Osteocyte (in vitro differentiated cells): ENCODE measurements at places on chromosomes 4 and X. TPM values are rescaled to one million over a fixed set of nuclear protein-coding genes. Genes with fewer than 3 reads are reported as not detected.

WDR17 gene
- total RNA-seq: 0.44 and 0.67 TPM in 2 replicates

SLC2A9 gene
- 0.31 and 0.43 TPM in 2 replicates for total RNA-seq

CEP44 gene
- total RNA-seq: 12.0 and 14.1 TPM in 2 replicates

PTTG2 gene
- not detected in 2 replicates for total RNA-seq

ARHGAP6 gene
- 3.5 and 4.2 TPM in 2 replicates for total RNA-seq

ALAS2 gene
- total RNA-seq: not detected in 2 replicates

DNA sequence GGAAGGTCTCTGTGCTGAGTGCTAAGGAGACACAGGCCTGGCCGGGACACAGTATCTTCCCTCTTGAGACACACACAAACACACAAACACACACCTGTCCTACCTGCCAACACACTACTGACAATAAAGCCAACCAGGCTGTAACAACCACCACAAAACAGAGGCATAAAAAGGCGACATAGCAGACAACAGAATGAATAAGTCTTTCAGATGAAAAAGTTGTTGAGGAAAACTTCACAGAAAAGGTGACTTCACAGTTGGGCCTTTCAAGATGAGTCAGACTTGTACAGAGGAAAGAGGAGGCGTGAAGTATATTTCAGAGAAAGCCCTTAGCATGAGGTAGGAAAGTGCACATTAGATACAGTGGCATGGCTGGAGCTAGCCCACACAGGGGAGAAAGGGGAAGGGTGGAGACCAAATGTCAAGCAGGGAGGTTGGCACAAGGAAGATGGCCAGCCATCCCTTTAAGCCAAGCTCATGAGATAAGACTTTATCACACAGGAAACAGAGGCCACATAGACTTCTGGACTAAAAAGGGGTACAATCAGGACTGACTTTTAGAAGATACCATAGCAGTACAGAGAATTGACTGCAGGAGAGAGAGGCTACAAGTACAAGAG is 54.0 kb downstream of the SLC9A7 start:
- H3K27me3 ChIP-seq: peaks cover 18% of the 10 kb centered on the region
- DNase-seq: no peak
- no peaks in the 10 kb centered on the region for H3K4me1 ChIP-seq
- no peak overlapping the region for H3K27ac ChIP-seq
- H3K36me3 ChIP-seq: no peaks in the 10 kb centered on the region

GRCh38 chr4:128653527-128654444 is 155.7 kb upstream of the JADE1 start:
- H3K4me3 ChIP-seq: no peak overlapping the region
- no peak overlapping the region for H3K27ac ChIP-seq
- no peaks in the 10 kb centered on the region for H3K36me3 ChIP-seq
- DNase-seq: no peak
- H3K4me1 ChIP-seq: peaks cover 5% of the 10 kb centered on the region

- peaks cover 2% of the 10 kb centered on the region for H3K36me3 ChIP-seq
- H3K27ac ChIP-seq: no peak overlapping the region
- DNase-seq: peak; percentile 44
- no peaks in the 10 kb centered on the region for H3K4me1 ChIP-seq
- no peaks in the 10 kb centered on the region for H3K27me3 ChIP-seq
- H3K4me3 ChIP-seq: no peak overlapping the region
These were observed 21.9 kb downstream of the RASL11B start for GRCh38 chr4:52883707-52884669.

GRCh38 chrX:37776987-37777325 is 2.9 kb upstream of the CYBB start:
- no peaks in the 10 kb centered on the region for H3K36me3 ChIP-seq
- DNase-seq: no peak
- H3K27ac ChIP-seq: no peak overlapping the region
- peaks cover 4% of the 10 kb centered on the region for H3K27me3 ChIP-seq
- H3K4me1 ChIP-seq: no peaks in the 10 kb centered on the region

- H3K4me3 ChIP-seq: no peak overlapping the region
- H3K36me3 ChIP-seq: no peaks in the 10 kb centered on the region
- peaks cover 32% of the 10 kb centered on the region for H3K27me3 ChIP-seq
These were observed 42.0 kb downstream of the AREG start for GRCh38 chr4:74486905-74487304.

GRCh38 chr4:152559641-152560040 is 23.7 kb upstream of the FBXW7 start:
- no peaks in the 10 kb centered on the region for H3K4me1 ChIP-seq
- H3K27ac ChIP-seq: no peak overlapping the region
- no peak overlapping the region for H3K4me3 ChIP-seq
- DNase-seq: no peak

- H3K4me3 ChIP-seq: no peak overlapping the region
- no peaks in the 10 kb centered on the region for H3K27me3 ChIP-seq
- peaks cover 69% of the 10 kb centered on the region for H3K4me1 ChIP-seq
- no peaks in the 10 kb centered on the region for H3K36me3 ChIP-seq
- DNase-seq: no peak
- no peak overlapping the region for H3K27ac ChIP-seq
These were observed 343.9 kb upstream of the NOCT start for GRCh38 chr4:138671606-138672084.

- no peaks in the 10 kb centered on the region for H3K27me3 ChIP-seq
- no peak overlapping the region for H3K4me3 ChIP-seq
- H3K27ac ChIP-seq: no peak overlapping the region
- no peaks in the 10 kb centered on the region for H3K4me1 ChIP-seq
These were observed 207.3 kb downstream of the MID1IP1 start for GRCh38 chrX:39008549-39008948.

GRCh38 chr4:175238827-175239517 is 320.8 kb downstream of the ADAM29 start:
- no peaks in the 10 kb centered on the region for H3K27me3 ChIP-seq
- DNase-seq: no peak
- H3K36me3 ChIP-seq: no peaks in the 10 kb centered on the region
- no peak overlapping the region for H3K4me3 ChIP-seq
- H3K27ac ChIP-seq: no peak overlapping the region

- H3K27me3 ChIP-seq: no peaks in the 10 kb centered on the region
- no peaks in the 10 kb centered on the region for H3K36me3 ChIP-seq
These were observed 49.4 kb upstream of the PRR32 start for GRCh38 chrX:126770179-126770578.

DNA sequence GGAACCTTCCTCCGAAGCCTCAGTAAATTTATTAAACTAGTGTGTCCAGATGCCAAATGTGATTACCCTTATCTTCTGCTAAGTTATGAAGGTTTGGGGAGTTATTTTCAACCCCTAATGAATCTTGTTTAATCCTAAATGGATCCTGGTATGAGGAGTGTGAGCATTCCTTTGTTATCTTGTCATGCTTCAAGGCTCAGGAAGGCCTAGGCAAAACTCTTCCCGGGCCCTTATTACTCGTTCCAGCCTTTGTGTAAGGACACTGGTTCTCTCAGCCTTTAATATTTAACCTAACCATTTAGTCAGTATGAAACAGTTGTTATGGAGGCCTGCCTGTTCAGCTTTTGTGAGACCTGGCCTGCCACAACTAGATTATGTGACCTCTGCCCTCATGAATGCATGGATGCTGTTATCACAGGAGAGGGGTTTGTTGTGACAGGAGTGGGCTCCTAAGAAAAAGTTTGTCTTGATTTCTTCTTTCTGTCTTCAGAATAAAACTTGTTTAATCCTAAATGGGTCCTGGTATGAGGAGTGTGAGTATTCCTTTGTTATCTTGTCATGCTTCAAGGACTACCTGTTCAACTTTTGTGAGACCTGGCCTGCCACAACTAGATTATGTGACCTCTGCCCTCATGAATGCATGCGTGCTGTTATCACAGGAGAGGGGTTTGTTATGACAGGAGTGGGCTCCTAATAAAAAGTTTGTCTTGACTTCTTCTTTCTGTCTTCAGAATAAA is 181.7 kb downstream of the SLC39A8 start:
- peaks cover 5% of the 10 kb centered on the region for H3K27me3 ChIP-seq
- H3K4me1 ChIP-seq: no peaks in the 10 kb centered on the region
- DNase-seq: no peak
- no peak overlapping the region for H3K4me3 ChIP-seq
- H3K27ac ChIP-seq: no peak overlapping the region

DNA sequence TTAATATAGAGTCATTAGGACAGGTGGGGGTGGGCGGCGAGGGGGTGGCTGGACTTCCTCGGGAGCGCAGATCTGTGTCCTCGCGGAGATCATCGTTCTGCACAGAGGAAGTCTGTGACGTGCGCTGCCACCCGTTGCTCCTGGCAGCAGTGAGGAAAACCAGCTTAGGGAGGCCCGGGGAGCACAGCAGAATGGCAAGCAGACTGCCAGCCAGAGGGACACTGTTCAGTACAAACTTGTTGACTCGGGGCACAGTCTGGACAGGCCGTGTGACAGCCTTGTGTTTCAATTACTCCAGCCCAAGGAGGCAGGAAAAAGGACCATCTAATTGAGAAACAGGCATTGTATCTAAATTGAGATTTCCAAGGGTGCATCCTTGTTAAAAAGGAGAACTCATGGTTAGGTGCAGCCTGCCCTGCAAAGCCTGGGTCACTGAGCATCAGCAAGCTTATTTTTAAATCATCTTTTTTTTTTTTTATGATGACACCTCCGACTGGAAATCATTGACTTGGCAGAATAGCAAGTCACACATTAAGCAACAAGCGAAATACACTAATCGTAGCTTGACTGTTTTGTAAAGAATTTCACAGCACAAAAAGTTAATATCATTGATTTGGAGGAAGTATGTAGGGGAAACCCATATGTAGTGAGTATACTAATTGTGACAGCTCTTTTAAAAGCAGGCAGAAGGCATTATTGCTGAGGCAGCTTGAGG is 512.0 kb upstream of the FAT1 start:
- H3K4me1 ChIP-seq: peaks cover 44% of the 10 kb centered on the region
- peak overlapping the region; percentile 39 for H3K27ac ChIP-seq
- no peaks in the 10 kb centered on the region for H3K27me3 ChIP-seq
- DNase-seq: no peak

DNA sequence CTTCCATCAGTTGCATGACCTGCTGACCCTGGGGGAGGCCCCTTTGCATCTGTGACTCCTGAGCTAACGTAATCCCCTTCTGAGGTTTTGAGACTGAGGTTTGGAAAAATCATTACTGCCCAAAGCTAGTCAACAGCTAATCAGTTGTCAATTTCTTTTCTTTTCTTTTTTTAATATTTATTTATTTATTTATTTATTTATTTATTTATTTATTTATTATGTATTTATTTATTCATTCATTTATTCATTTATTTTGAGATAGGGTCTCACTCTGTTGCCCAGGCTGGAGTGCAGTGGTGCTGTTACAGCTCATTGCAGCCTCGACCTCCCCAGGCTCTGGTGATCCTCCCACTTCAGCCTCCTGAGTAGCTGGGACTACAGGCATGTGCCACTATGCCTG is 25.1 kb upstream of the FHL1 start:
- H3K36me3 ChIP-seq: no peaks in the 10 kb centered on the region
- peak overlapping the region; percentile 91 for H3K27ac ChIP-seq
- H3K4me3 ChIP-seq: no peak overlapping the region
- no peaks in the 10 kb centered on the region for H3K27me3 ChIP-seq
- peaks cover 39% of the 10 kb centered on the region for H3K4me1 ChIP-seq

- H3K4me1 ChIP-seq: peaks cover 86% of the 10 kb centered on the region
- no peak overlapping the region for H3K4me3 ChIP-seq
- H3K27me3 ChIP-seq: no peaks in the 10 kb centered on the region
- no peak for DNase-seq
These were observed 146.1 kb downstream of the CBR4 start for GRCh38 chr4:168863719-168864647.

- no peaks in the 10 kb centered on the region for H3K27me3 ChIP-seq
- no peak overlapping the region for H3K4me3 ChIP-seq
- H3K36me3 ChIP-seq: no peaks in the 10 kb centered on the region
- H3K4me1 ChIP-seq: no peaks in the 10 kb centered on the region
These were observed 51.1 kb upstream of the PPP2R3B start for GRCh38 chrX:437661-438390.

DNA sequence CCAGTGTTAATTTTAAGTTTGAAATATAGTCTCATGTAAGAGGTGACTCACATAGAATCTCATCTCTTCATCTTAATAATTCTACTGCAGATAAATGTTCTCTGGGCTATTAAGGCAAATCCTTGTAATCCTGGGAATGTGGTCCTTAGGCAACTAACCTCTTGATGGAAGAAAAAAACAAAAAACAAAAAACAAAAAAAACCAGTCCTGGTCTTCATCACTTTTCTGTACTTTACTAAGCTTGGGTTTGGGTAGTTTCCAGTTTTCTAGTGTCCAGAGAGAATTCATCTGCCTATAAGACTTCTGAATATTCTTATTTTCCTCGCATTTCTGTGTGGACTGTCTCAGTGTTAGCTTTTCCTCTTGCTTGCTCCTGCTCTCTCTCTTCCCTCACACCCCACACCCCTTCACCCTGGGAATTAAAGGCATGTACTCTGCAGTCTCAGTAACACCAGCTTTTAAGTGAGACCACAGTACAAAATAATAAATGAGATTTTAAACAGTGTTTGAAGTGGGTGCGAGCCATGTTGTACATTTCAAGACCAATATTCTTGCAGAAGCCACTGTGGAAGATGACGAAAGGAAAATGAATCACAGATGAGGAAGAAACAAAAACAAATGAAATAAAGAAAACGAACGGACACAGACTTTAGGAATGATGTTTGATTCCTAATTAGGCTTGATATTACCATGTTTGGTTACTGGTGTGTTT is 51.7 kb downstream of the HAND2 start:
- H3K27ac ChIP-seq: no peak overlapping the region
- no peak for DNase-seq
- no peaks in the 10 kb centered on the region for H3K27me3 ChIP-seq
- peak overlapping the region; percentile 27 for H3K4me3 ChIP-seq

DNA sequence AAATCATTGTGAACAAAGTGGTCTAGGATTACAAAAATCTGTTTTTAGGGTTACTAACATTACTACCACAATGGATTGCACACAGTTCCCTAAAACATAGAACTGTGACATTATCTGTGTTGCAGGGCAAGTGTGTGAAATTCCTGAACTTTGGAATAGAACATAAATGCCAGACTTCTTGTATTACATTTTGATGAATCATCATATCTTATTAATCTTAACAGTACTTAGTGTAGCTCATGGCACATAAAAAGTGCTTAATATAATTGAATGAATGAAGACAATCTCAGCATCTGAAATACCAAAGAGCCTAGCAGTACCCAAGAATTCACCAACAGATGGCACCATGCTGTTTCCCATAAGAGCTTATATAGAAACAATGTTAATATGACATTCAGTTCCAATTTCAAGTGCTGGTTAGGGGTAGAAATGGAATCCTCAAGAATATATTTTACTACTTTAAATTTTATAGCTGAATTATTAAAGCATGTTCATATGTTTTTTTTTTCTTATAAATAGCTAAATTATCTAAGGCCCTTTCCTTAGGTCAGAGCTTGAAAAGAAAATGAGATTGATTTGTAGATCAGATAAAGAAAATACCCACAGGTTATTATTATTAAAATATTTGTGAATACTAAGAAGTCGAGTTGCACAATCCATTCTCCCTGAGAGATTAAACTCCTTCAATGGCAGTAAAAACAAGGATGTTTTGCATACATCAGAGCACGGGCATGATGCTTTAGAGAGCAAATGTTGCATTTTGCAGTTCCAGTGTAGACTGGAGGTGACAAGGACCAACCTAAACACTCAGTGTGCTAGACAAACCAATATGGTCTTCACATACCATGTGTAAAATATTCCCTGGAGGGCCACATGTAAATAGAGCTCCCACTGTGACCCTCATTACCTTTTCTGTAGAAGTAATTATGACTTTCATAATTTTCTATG is 25.7 kb upstream of the SHISA3 start:
- H3K4me3 ChIP-seq: no peak overlapping the region
- peaks cover 5% of the 10 kb centered on the region for H3K4me1 ChIP-seq
- H3K27me3 ChIP-seq: peaks cover 7% of the 10 kb centered on the region
- H3K36me3 ChIP-seq: no peaks in the 10 kb centered on the region
- H3K27ac ChIP-seq: no peak overlapping the region

- no peaks in the 10 kb centered on the region for H3K36me3 ChIP-seq
- no peak overlapping the region for H3K27ac ChIP-seq
- no peaks in the 10 kb centered on the region for H3K27me3 ChIP-seq
- H3K4me1 ChIP-seq: no peaks in the 10 kb centered on the region
- H3K4me3 ChIP-seq: no peak overlapping the region
These were observed 75.2 kb downstream of the QDPR start for GRCh38 chr4:17436750-17437090.
